LHCN-M2 (cell line): ENCODE measurements at places on chromosomes 12 and 14. TPM values are rescaled to one million over a fixed set of nuclear protein-coding genes. Genes with fewer than 3 reads are reported as not detected.

GRCh38 chr14:33529787-33530757, 420.8 kb downstream of the EGLN3 start:
- no peak for DNase-seq

DNA sequence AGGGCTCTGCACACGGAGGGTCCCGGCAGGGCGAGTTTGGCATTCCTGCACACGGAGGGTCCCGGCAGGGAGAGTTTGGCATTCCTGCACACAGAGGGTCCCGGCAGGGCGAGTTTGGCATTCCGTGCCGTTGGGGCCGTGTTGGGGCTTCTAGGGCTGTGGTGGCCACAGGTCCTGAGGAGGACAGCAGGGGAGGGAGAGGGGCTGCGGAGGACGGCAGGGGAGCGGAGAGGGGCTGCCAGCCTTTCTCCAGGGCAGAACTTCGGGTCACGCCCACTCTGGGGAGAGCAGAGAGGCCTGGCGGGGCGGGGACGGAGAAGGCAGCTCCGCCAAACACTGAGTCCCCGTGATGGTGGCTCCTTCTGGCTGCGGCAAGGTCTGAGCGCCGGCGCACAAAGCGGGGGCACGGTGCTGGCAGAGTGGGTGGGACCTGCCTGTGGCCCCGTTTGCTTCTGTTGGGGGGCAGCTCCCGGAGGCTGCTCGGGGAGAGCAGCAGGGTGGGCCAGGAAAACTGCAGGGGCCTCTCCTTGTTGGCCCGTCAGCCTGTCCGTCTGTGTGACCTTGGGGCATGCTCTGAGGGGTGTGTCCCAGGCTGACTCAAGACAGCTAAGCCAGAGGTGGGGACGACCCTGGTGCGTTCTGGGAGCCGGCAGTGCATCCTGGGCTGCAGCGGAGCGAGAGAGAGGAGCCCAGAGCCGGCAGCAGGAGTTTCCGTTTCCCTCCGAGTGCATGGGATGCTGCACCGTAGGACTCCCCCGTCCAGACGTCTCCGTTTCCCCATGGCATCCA, 60.2 kb downstream of the LRCOL1 start:
- DNase-seq, result no peak

DNA sequence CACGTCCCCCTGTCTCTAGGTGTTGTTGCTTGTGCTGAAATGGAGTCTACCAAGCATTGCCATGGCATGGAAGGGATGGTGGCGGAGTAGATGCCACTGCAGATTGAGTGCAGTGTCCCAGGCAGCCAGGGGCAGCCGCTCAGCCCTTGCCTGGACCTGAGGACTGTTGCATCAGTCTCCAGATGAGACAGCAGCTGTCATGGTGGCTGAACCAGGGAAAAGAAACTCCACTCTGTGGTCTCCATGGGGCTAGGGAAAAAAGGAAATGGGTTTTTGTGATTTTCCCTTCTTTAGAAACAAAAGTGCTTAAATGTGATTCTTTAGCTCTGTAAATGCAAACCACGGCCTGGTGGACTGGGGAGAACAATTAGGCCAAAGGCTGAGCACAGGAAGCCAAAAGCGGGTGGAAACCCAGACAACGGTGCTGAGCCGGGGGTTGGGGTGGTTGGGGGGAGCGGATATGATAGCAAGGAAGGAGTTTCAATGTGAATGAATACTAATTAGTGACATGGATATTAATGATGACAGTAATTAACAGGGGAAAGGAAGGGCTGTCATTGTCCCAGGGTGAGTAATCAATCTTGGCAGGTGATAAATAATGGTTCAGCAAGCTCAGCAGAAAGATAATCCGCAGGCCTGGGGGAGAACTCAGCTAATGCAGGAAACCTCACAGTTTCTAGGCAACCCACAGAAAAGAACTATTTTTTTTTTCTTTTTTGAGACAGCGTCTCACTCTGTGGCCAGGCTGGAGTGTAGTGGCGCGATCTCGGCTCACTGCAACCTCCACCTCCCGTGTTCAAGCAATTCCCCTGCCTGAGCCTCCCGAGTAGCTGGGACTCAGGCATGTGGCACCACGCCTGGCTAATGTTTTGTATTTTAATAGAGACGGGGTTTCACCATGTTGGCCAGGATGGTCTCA, 442.6 kb downstream of the DPF3 start:
- peak; percentile 29 for DNase-seq

DNA sequence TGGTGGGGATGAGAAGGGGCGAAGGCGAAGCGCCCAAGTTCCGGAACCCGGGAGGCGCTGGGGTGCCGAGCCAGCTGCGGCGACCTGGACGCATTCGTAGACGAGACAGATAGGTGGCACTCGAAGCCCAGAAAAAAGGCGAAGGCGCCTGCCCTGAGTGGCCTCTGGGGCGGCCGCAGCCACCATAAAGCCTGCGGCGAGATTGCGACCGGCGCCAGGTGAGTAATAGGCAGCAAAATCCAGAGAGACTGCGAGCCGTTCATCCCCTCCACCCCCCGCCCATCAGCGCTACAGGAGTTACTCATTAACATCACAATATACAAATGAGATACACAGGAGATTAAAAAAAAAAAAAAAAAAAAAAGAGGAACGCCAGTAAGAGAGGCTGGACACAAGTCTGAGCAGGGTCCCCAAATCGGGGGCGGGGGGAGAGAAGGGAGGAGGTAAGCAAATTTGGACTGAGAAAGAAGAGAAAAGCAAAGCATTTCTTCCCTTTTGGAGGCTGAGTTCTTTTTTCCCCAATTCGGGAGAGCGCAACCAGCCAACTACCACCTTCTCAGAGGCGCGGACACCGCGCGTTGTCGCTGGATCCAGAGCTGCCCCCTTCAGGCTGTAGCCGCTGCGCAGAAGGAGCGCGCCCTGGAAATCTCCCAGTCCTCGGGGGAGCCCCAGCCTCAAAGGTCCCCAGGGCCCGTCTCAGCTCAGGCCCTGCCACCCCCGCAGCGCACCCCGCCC, 15.7 kb downstream of the TBX3 start:
- DNase-seq, result peak; percentile 71

- no peak for DNase-seq
Observed at GRCh38 chr12:65918021-65918420, 93.7 kb downstream of the HMGA2 start.

DNA sequence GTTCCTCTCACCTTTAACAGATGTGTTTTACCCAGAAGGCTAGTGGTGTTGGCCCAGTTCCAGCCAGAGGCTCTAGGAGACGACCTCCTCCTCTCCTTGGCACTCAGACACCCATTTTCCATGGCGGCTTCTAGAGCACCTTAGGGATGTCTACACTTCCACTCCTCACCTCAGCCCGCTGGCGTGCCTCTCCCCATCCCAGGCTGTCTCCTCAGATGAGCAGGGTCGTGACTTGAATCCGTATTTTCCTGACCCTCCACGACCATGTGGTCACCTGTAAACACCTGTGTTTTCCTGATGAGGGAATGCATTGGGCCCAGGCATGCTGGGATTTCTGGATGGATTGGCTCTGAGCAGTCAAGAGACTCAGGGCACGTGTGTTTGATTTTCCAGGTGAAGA, 21.8 kb upstream of the RIN3 start:
- no peak for DNase-seq

GRCh38 chr14:80117876-80118275, 93.4 kb downstream of the DIO2 start:
- DNase-seq, result no peak

GRCh38 chr12:4152145-4152795, 121.3 kb upstream of the CCND2 start:
- DNase-seq, result no peak

DNA sequence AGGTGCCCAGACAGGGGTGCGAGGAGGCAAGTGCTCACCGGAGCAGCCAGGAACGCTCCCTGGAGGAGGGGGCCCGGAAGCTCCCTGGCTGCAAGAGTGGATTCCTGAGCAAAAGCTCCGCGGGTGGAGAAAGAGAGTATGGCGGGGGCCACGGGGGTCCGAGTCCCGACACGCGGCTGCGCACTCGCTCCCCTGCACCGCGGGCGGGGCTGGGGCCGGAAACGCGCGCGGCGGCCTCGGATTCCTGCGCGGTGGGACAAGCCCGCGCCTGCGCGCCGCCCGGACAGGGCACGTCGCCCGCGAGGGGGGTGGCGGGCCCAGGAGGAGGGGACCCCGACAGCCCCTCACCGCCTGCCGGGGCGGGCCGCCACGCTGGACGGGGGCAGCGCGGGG, 27.8 kb upstream of the GPR132 start:
- DNase-seq, result no peak

- no peak for DNase-seq
Observed at GRCh38 chr12:120997448-120997847, 18.8 kb downstream of the C12orf43 start.

DNA sequence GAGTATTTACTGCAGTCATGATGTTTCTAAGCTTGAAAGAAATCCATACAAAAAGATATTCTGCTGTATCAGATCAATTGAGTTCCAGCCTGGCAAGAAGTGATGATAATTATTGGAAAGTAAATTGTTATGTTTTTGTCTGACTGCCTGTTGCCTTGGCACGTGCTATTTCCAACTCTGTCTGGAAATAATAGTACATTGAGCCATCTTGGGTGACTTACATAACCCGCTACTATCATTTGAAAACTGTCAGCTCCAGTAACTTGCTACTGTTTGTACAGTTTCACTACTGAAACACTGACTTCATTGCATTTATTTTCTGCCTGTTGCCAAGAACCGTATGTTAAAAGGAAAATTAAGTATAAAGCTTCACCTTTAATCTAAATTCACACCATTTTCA, 318.6 kb downstream of the ITPR2 start:
- DNase-seq, result no peak

GRCh38 chr14:73245480-73246325, 8.4 kb downstream of the PAPLN start:
- no peak for DNase-seq

DNA sequence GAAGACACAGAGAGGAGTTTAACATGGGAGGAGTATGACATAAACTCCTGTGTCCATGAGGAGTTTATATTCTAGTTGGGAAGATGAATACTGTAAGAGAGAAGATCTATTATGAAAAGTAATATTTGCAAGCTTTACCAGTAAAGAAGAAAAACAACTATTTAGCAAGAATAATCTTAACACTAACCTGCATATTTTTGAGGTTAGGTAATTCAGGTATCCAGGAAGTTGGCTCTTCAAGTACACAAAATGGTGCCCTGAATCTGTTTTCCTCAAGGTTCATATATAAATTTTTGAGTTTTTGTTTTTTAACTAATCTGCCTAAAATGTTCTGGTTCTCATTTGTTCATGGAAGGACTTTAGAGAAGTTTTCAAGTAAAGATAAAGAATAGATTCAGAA, 33.9 kb upstream of the KCNMB4 start:
- no peak for DNase-seq

GRCh38 chr14:99671235-99672224, 12.6 kb upstream of the CYP46A1 start:
- no peak for DNase-seq

DNA sequence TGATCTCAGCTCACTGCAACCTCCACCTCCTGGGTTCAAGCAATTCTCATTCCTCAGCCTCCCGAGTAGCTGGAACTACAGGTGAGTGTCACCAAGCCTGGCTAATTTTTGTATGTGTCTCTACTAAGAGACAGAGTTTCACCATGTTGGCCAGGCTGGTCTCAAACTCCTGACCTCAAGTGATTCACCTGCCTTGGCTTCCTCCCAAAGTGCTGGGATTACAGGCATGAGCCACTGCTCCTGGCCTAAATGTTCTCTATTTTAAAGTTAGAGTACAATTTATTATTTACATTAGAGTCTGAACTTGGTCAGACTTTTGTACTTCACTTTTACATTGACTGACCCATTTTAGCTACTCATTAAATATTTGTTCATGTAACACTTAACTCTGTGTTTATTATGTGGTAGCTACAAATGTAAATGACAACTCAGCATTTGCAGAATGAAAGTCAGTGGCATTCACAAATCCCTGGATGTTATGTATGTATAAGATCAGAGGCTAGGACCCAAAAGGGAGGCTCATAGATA, 409.6 kb downstream of the APAF1 start:
- peak; percentile 3 for DNase-seq

GRCh38 chr12:52007158-52007921, 594 bp downstream of the TAMALIN start:
- DNase-seq, result no peak

DNA sequence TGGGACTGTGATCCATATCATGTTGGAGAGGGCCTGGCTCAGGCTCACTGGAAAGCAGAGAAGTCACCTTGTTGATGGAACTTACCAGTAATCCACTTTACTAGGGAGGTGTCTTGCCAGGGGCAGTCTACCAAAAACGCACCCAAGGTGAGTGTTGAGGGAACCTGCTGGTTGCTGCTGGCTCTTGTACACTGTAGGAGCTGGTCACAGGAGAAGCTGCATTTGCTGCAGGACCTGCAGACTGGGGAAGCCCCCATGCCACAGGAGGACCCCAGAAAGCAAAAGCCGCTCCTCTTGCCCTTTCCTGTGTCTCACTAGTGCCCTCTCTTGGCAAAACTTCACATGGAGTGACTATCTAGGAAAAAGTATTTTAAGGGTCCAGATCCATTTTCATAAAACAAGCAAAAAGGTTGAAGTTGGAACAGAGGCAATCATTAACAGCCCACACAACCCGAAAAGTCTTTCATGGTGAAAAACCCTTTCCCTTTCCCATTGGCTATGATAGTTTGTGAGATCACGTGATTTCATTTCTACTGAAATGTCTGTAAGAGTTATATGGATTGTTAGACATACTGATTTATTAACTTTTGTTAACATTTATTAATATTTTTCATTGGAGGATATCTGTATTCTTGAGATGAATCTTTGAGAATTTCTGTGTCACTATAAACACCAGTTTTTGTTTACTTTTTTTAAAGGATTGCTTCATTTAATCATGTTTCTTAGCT, 59.2 kb downstream of the RASSF8 start:
- peak; percentile 47 for DNase-seq

DNA sequence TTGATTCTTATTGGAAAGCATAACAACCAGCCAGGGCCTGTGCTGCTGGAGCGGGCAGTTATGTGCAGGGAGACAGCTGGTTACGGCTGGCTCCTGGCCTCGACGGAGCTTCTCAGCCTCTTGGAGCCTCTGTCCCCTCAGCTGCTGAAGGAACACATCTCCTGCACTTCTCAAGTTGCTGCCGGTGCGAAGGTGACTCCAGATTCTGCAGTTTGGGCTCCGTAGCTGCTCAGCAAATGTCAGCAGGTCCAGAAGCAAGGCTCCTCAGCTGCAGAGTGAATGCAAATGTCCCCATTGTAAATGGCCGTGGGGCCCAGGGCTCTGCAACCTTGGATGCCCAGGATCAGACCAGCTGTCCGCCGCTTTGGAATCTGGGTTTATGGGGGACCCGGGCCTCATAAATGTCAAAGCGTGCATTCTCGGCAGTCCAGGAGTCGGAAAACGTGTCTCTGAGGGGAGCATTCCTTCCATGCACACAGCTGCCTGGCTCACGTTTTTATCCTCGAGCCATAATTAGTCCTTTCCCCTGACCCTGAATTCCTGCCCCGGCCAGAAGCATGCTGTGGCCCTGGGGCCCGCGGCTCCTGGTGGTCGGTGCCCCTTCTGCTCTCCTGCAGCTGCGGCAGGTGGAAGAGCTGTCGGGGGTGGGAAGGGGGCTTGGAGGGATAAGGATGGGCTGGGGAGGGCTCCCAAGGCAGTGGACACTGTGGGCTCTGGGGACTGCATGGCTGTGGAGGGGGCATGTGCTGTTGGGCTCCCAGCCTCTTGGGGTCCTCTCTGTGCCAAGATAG, 106.0 kb downstream of the KIF26A start:
- no peak for DNase-seq

GRCh38 chr14:91041450-91041849, 19.0 kb downstream of the RPS6KA5 start:
- DNase-seq, result no peak

GRCh38 chr12:30197392-30198057, 413.8 kb upstream of the TMTC1 start:
- peak; percentile 33 for DNase-seq

The TMEM19 gene
- 46.6 and 53.1 TPM in 2 replicates for total RNA-seq

The MAP4K5 gene
- 149 and 175 TPM in 2 replicates for total RNA-seq

The IRAK3 gene
- 0.63 and 1.3 TPM in 2 replicates for total RNA-seq

The KRT85 gene
- not detected in 2 replicates for total RNA-seq

The GALNT9 gene
- 0.63 and 0.64 TPM in 2 replicates for total RNA-seq

The OAS3 gene
- total RNA-seq, result 9.8 and 13.8 TPM in 2 replicates

The INHBE gene
- total RNA-seq, result 0.26 and 0.40 TPM in 2 replicates
